ENCODE measurements at places on chromosomes 1 and 21.
A peak's percentile ranks its signal among the peaks of the same experiment; 100 is the strongest.

DNA sequence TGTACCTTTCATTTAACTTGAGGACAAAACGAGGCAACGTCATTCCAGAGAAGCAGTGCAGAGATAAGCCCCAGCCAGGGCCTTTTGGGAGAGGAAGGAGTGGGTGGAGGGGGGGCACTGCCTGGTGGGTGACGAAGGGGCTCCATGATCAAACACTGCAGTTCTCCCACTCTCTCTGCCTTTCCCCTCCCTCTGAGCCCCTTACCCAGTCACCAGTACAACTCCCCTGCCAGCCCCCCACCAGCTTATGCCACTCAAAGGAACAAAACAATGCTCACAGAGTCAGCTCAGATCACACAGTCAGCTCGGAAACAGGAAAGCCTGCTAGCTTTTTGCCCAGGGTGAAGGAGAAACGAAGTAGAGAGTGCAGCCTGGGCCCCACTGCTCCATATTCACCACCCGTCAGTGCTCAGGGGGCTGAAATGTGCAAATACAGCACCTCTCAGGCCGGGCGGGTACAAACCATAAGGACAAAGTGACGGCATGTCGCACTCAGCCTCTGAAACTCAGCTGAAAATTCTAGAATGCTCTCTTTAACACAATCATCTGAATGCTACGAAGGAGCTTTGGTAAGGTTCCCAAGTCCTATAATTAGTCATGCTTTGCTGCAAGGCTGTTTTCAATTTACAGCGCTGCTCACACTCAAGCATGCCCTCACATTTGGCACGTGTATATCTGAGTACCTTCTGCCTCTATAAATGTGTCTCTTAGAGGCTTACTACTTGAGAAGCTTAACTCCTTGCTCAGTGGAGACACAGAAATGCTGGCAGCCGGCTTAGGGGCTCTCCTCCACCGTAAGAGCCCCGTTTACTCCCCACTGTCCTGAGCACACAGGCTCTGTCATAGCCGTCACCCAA, 65.8 kb upstream of the RAB4A start:
- DNase-seq = no peak

GRCh38 chr1:63321066-63321784, 1.1 kb upstream of the FOXD3 start:
- no peak for DNase-seq

GRCh38 chr21:19557046-19557445, 1153.5 kb upstream of the TMPRSS15 start:
- DNase-seq = no peak

- DNase-seq = peak; percentile 75
Observed at GRCh38 chr1:33346927-33347649, 26.2 kb upstream of the A3GALT2 start.

- DNase-seq = no peak
Observed at GRCh38 chr1:201793306-201793925, 35.5 kb upstream of the IPO9 start.

GRCh38 chr1:233081735-233082134, 131.3 kb downstream of the NTPCR start:
- DNase-seq = no peak

DNA sequence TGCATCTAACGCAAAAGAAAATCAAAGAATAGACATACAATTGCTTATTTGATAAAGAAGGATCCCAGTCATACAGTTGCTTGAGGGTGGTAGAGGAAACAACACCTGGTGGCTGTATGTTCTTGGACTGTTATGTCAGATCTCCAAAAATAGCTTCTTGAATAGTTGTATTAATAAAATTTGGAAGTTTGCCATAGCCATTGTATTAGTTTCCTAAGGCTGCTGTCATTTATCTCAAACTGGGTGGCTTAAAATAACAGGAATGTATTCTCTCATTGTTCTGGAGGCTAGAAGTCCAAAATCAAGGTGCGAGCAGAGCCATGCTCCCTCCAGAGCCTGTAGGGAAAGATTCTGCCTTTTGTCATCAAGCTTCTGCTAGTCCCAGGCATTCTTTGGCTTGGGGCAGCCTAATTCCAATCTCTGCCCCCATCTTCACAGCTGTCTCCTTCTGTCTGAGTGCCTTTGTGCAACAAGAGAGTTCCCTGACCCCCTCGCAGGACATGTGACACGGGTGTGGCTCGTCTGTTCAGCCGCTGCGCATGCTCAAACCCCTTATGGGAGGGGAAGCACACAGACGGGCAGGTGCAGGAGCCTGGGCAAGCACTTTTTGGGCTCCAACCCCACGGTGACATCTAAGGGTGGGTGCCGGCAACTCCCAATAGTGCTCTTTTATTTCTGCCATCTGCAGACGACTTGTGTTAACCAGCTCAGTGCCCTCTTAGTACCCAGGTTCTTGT, 21.7 kb upstream of the GRIK1 start:
- no peak for DNase-seq

- DNase-seq = no peak
Observed at GRCh38 chr1:107829036-107829770, 135.8 kb downstream of the VAV3 start.

- no peak for DNase-seq
Observed at GRCh38 chr1:11391327-11391726, 87.6 kb upstream of the DISP3 start.

GRCh38 chr1:66535853-66536252, 1.9 kb downstream of the SGIP1 start:
- no peak for DNase-seq

DNA sequence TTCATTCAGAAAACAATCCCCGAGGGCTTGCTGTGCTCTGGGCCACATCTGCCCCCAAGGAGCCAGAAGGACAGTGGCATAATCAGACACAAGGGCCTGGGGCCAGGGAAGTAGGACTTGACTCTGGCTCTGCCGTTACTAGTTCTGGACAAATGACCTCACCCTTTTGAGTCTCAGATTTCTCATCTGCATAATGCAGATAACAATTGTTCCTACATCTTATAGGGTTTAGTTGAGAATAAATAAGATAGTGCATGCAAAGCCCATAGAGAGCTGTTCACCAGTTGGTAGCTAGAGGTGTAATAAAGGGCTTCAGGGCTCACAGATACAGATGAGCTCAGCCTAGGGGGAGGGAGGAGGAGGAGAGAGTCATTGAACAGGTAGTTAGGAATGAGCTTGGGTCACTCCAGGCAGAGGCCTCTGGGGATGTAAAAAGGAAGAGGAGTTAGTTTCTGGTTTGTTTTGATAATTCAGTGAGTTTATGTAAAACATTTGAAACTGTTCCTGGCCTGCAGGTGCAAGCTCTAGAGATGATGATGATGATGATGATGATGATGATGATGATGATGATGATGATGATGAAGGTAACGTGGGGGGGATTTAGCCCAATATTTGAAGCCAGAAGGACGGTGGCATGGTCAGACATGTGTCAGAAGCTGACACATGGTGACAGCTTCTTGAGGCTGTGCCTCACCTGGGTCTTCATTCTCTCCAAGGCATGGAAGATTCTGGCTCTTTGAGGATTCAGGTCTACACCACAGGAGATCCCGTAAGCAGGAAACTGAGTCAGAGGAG, 858 bp downstream of the LACTBL1 start:
- DNase-seq = no peak
